ENCODE measurements at places on chromosomes 7 and 10. TPM values are rescaled to one million over a fixed set of nuclear protein-coding genes. Genes with fewer than 3 reads are reported as not detected.

DNA sequence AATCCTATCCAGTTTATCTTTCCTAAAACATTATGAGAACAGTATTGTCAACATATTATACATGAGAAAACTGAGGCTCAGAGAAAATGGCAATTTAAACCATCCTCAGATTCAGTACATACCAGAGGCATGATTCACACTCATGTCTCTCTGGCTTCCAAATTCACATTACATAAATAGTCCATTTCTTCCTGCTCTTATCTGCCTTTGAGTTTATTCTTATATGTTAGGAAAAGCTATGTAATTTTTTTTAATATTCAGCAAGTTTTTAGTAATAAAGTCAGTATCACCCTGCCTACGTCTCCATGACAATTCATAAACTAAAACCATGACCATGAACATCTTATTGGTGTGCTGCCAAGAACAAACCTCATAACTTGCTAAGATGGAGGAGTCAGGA lies 1260.2 kb upstream of the SORCS1 start:
- no peaks in the 10 kb centered on the region for H3K36me3 ChIP-seq
- no peak for DNase-seq
- H3K27me3 ChIP-seq: no peaks in the 10 kb centered on the region
- H3K4me3 ChIP-seq: no peak overlapping the region
- H3K27ac ChIP-seq: no peak overlapping the region
- H3K4me1 ChIP-seq: no peaks in the 10 kb centered on the region

- H3K4me3 ChIP-seq: no peak overlapping the region
- H3K27ac ChIP-seq: no peak overlapping the region
- H3K36me3 ChIP-seq: no peaks in the 10 kb centered on the region
- no peaks in the 10 kb centered on the region for H3K4me1 ChIP-seq
- DNase-seq: no peak
Observed at GRCh38 chr7:36871863-36872262, 147.6 kb upstream of the AOAH start.

DNA sequence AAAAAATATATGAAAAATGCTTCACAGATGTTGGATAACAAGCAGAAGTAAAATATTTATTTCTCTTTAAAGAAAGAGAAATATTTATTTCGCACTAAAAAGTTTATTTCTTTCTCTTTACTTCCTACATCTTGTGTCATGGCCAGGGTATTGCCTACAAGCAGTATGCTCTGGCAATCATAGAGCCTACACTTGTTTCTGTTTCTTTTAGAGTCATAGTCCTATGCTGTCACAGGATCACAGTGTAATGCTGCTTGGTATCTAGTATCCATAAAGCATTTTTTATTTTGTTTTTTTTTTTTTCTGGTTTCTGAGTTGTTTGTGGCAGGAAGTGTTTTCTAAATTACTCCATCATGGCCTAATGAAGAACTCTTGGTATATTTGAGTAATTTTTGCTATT lies 116.0 kb downstream of the ATRNL1 start:
- no peak overlapping the region for H3K27ac ChIP-seq
- no peaks in the 10 kb centered on the region for H3K36me3 ChIP-seq
- no peaks in the 10 kb centered on the region for H3K27me3 ChIP-seq

- H3K4me3 ChIP-seq: no peak overlapping the region
- no peak overlapping the region for H3K27ac ChIP-seq
- no peak for DNase-seq
Observed at GRCh38 chr7:69935107-69935506, 336.8 kb downstream of the AUTS2 start.

- H3K27ac ChIP-seq: no peak overlapping the region
- no peaks in the 10 kb centered on the region for H3K36me3 ChIP-seq
- no peaks in the 10 kb centered on the region for H3K27me3 ChIP-seq
- no peak for DNase-seq
- H3K4me3 ChIP-seq: no peak overlapping the region
Observed at GRCh38 chr10:85604884-85605283, 761.7 kb downstream of the GRID1 start.

DNA sequence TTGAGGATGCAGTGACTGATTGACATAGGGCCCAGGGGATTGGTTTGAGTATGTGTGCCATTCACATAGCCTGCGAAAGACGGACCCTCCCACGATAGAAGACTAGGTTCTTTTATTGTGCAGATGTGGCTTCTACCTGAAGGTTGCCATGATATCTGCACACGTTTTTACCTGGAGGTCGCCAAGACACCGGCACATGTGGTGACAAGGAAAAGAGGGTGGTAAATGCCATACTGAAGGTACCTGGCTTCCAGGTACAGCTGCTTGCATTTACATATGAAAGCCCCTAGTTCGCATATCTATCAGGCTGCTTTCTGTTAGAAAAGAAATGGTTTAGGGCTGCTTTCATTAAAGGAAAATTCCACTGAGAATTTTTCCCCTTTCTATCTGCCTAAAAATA lies 43.6 kb downstream of the ZNF22 start:
- DNase-seq: no peak
- no peak overlapping the region for H3K4me3 ChIP-seq
- H3K36me3 ChIP-seq: no peaks in the 10 kb centered on the region
- no peaks in the 10 kb centered on the region for H3K4me1 ChIP-seq
- no peaks in the 10 kb centered on the region for H3K27me3 ChIP-seq

DNA sequence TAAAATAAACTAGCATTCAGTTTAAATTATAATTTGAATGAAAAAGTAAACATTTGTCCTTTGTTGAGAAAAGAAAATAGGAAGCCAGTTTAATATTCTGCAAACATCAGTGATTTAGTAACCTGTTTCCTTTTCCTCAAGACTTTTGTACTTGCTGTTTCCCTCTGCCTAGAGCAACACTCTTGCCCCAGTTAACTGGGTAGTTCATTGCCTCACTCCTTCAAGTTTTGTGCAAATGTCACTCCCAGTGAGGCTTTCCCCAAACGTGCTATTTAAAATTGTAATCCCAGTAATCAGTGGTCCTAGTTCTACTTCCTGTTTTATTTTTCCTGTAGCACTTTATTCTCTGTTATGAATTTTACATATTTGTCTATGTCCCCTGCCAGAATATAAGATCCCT lies 23.8 kb downstream of the DLD start:
- DNase-seq: no peak
- H3K4me1 ChIP-seq: no peaks in the 10 kb centered on the region
- H3K36me3 ChIP-seq: no peaks in the 10 kb centered on the region
- H3K4me3 ChIP-seq: no peak overlapping the region

GRCh38 chr7:102456327-102456726 lies 8.3 kb downstream of the ALKBH4 start:
- no peak for DNase-seq
- no peaks in the 10 kb centered on the region for H3K27me3 ChIP-seq
- no peaks in the 10 kb centered on the region for H3K36me3 ChIP-seq
- H3K4me1 ChIP-seq: no peaks in the 10 kb centered on the region
- H3K27ac ChIP-seq: no peak overlapping the region
- no peak overlapping the region for H3K4me3 ChIP-seq

DNA sequence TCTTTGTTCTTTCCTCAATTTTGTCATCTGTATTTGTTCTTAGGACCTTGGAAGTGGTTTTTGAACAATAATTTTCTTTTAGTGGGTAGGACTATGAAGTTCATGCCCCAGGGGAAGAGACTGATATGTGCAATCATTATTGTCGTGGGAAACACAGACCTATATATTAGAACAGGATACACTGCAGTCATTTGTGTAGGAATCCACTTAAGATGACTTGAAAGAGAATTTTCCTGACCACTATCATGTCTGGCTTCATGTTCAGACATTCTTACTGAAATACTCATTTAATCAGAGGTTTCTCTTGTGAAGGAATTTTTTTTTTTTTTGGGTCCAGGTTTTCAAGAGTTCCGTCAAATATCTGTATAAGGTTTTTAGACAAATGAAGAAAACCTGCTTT lies 163.6 kb downstream of the SUGCT start:
- H3K4me1 ChIP-seq: no peaks in the 10 kb centered on the region
- H3K36me3 ChIP-seq: no peaks in the 10 kb centered on the region
- DNase-seq: no peak
- no peak overlapping the region for H3K4me3 ChIP-seq

GRCh38 chr10:118753331-118754228 lies 1.2 kb downstream of the CACUL1 start:
- H3K27me3 ChIP-seq: no peaks in the 10 kb centered on the region
- peak overlapping the region; percentile 93 for H3K27ac ChIP-seq
- H3K4me3 ChIP-seq: peak overlapping the region; percentile 79
- no peak for DNase-seq
- no peaks in the 10 kb centered on the region for H3K36me3 ChIP-seq
- peaks cover 13% of the 10 kb centered on the region for H3K4me1 ChIP-seq

- H3K4me1 ChIP-seq: no peaks in the 10 kb centered on the region
- DNase-seq: no peak
- H3K27ac ChIP-seq: no peak overlapping the region
- no peak overlapping the region for H3K4me3 ChIP-seq
- no peaks in the 10 kb centered on the region for H3K27me3 ChIP-seq
- no peaks in the 10 kb centered on the region for H3K36me3 ChIP-seq
Observed at GRCh38 chr7:91566402-91566732, 302.1 kb downstream of the FZD1 start.

LRRD1 gene
- total RNA-seq: 7.7 TPM

TRA2A gene
- 76.1 TPM for total RNA-seq

CNTNAP2 gene
- 6.1 TPM for total RNA-seq

LRIT1 gene
- 4.0 TPM for total RNA-seq

ESYT2 gene
- 61.1 TPM for total RNA-seq

PKD2L1 gene
- total RNA-seq: 0.99 TPM
